Activated naive CD8-positive, alpha-beta T cell treated with anti-CD3 and anti-CD28 coated beads, Interleukin-2, amount 10 ng/mL, durations not matched to agents 7 days and 5 days (primary cell): ENCODE measurements at places on chromosomes 2 and 18. TPM values are rescaled to one million over a fixed set of nuclear protein-coding genes. Genes with fewer than 3 reads are reported as not detected.

SNTG2 gene
- 2.9 TPM for total RNA-seq

MOGAT1 gene
- total RNA-seq: not detected

DNA sequence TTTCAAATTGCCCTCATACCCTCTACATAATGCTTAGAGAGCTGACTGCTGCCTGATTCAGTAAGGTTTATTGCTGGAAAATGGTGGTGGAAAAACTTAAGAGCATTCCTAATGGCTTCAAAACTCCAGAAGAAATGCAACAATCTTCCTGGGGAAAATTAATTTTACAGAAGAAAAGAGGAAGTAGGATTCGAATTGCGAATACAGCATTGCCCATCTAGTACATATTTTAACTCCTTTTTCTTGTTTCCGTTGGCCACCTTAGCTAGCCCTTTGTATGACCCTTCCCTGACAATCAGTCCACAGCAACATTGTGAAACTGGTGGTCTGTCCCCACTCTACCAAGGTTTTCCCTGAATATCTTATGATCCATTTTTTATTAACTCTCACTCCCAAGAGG lies 224.7 kb downstream of the MTX2 start:
- H3K4me1 ChIP-seq: peaks cover 11% of the 10 kb centered on the region
- H3K36me3 ChIP-seq: no peaks in the 10 kb centered on the region
- H3K4me3 ChIP-seq: no peak overlapping the region

CNTNAP5 gene
- not detected for total RNA-seq

DNA sequence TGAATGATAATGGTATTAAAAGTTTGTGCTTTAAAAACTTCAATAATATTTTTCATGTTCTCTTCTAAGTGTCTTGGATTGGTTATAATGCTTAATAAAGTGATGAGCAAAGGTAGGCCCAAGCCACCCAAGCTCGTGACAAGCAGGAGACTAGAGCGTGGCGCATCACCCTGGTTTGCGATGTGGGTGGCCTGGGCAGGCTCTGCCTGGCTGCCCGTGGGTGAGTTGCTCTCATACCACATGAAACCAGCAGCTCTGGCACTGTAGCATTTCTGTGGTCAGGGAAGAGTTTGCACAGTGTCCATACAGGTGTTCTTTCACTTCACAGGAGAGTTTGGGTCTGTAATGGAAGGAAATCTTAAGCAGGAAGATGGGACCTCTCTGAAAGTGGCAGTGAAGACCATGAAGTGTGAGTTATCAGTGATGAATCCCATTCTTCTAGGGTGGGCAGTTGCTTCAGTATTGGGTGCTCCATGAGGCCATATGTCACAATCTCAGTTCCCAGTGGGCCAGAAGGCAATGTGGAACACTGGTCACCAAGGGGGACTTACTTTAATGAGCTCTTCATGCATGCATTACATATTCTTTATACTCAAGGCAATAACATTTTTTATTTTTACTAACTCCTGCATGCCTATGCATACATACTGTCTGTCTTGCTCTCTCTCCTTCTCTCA lies 51.4 kb upstream of the TMEM87B start:
- no peak overlapping the region for H3K4me3 ChIP-seq
- no peaks in the 10 kb centered on the region for H3K36me3 ChIP-seq
- H3K27me3 ChIP-seq: peaks cover 9% of the 10 kb centered on the region
- no peak overlapping the region for H3K27ac ChIP-seq
- no peak for DNase-seq
- peaks cover 18% of the 10 kb centered on the region for H3K4me1 ChIP-seq

HSBP1L1 gene
- 18.0 TPM for total RNA-seq

CRYBA2 gene
- total RNA-seq: not detected

GPAT2 gene
- 15.0 TPM for total RNA-seq

DNA sequence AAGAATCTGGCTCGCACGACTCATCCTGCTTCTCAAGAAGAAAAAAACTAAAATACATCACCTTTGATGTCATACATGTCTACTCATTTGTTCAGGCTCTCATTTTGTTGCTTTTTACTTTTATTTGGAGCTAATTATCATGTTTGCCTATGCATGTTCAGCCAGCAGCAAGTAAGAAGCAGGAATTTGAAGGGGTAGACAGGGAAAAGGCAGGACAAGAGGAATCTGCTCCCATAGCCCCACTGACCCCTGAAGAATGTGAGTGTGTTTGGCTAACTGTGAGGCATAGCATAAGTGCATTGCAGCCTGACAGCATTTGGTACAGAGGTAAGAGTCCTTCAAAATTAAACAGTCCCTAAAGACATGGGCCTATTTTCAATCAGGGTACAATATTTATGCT lies 72.7 kb downstream of the NYAP2 start:
- H3K36me3 ChIP-seq: no peaks in the 10 kb centered on the region
- H3K4me3 ChIP-seq: no peak overlapping the region
- DNase-seq: no peak

FAM161A gene
- 5.1 TPM for total RNA-seq

CCDC102B gene
- 4.7 TPM for total RNA-seq

GRCh38 chr2:88442061-88442460 lies 10.4 kb downstream of the FOXI3 start:
- no peaks in the 10 kb centered on the region for H3K36me3 ChIP-seq
- no peak overlapping the region for H3K4me3 ChIP-seq
- H3K4me1 ChIP-seq: peaks cover 1% of the 10 kb centered on the region
- no peak for DNase-seq
- H3K27ac ChIP-seq: no peak overlapping the region

TDRD15 gene
- total RNA-seq: 0.06 TPM

DNA sequence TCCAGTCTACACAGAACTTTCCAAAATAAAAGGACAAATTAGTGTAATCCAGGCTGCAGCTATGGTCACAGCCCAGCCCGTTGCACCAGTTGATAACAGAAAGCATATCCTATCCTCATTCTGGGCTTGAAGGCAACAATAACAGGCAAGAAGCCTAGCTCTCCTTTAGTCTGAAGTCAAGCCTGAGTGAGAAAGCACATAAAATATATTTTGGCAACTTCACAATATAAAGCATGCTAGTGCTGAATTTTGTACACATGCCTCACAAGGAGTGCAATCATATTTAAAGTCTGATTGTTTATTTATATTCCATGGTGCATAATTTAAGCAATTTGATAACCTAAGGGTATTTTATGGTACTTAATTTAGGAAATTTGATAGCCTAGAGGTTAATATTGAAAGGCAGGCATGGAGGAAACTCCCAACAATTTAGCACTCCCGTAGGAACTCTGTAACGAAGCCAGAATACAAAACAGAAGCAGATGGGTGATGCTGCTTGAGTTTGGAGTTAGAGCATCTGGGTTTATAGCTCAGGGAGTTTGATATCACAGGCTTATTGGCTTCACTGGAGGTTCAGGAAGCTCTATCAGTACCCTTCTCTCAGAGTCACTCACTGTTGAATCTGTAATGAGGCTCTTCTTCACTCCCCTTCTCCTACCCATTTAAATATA lies 1199.1 kb upstream of the GYPC start:
- H3K27ac ChIP-seq: no peak overlapping the region
- no peaks in the 10 kb centered on the region for H3K36me3 ChIP-seq
- no peak for DNase-seq
- H3K4me1 ChIP-seq: no peaks in the 10 kb centered on the region
- no peaks in the 10 kb centered on the region for H3K27me3 ChIP-seq
- no peak overlapping the region for H3K4me3 ChIP-seq

DNA sequence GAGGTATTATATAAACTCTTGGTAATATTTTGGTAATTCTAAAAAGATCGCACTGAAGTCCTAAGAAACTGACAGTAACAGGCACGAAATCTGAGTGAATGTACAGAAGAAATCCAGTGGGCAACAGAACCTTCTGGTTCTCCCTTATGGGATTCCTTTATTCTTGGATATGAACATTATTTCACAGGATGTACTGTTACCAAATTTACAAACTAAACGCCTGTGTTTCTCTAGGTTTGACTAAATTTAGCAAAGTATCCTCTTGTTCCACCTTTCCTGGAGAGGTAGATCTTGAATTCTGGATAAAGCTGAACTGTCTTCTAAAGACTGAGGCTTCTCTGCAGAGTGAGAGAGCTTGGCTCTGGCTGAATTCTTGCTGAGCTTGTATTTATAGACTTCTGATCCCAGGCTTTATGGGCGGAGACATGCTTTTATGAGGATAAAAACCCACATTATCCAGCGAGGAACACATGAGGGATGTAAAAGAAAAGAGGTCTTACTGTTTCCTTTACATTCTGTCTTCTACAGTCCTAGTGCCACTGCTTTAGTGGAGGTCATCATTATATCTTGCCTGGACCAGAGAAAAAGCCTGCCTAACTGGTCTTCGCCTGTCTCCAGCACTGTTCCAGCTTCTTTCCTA lies 220.8 kb downstream of the CDH2 start:
- DNase-seq: no peak
- no peak overlapping the region for H3K4me3 ChIP-seq
- H3K27ac ChIP-seq: no peak overlapping the region
- no peaks in the 10 kb centered on the region for H3K4me1 ChIP-seq
- no peaks in the 10 kb centered on the region for H3K27me3 ChIP-seq
